Mucosa of descending colon (tissue), 3 donors: ENCODE measurements at places on chromosomes 16 and 17.
A peak's percentile ranks its signal among the peaks of the same experiment; 100 is the strongest.

GRCh38 chr17:72751746-72752145 lies 340.7 kb downstream of the SLC39A11 start:
- DNase-seq, result no peak

DNA sequence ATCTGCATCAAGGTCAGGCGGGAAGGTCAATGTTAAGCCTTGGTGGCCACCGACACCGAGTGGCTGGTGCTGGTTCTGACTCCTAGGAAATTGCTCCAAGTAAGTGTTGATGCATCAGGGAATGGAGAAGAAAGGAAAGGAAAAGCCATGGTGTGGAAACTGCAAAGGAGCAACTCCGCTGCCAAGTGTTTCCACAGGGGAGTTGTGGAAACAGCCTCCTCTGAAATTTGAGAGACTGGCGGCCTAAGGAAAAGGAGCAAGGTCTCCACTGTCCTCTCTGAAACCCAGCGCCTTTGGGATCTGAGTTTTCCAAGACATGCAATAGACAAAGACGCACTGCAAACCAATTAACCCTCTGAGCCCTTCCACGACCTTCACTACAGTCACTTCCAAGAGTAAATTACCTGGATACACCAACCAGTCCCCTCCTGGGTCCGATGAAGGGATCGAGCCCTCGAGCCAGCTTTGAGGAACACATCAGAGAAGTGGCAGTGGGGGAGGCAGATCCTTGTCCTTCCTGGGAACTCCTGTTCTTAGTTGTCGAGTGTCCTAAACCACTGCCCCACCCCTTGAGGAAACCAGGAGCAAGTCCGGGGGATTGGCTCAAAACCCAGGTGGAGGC lies 51.1 kb downstream of the SRL start:
- DNase-seq, result no peak

GRCh38 chr16:85017151-85017550 lies 5.8 kb upstream of the ZDHHC7 start:
- no peak for DNase-seq

- DNase-seq, result peak; percentile 22
These were observed 47.7 kb downstream of the CMIP start for GRCh38 chr16:81492311-81492761.

DNA sequence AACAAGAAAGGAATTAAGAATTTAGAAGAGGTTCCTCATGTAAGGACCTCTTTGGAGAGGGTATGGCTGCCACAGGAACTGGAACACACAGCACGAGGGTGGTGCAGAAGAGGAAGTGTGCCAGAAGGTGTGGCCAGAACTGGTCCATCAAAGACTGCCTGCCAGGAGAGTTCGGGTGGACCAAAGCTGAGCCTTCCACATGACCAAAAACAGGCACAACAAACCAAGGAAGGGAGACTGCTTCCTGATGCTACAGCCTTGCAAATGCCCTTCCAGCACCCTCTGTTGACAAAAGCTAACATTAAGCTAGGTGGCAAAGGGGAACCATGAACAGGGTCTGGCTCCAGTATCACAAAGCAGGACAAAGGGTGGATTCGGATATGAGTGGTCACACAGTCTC lies 125.8 kb upstream of the TMEM97 start:
- no peak for DNase-seq

DNA sequence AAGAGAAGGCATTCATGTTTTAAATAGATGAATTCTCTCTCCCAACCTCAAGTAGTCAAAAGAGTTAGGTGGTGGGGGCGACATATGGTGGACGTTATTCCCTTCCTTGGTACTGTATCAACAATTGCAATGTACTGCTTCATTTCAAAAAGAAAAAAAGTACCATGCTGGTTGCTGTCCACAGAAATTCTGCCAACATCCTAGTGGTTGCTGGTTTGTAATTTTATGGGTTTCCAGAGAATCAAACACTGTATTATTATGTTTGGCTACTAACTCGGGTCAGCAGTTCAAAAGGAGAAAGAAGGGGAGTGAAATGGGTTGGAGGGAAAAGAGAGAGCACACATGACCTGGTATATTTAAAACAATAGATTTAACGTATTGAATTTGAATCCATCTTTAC lies 61.1 kb upstream of the KCNJ16 start:
- no peak for DNase-seq

DNA sequence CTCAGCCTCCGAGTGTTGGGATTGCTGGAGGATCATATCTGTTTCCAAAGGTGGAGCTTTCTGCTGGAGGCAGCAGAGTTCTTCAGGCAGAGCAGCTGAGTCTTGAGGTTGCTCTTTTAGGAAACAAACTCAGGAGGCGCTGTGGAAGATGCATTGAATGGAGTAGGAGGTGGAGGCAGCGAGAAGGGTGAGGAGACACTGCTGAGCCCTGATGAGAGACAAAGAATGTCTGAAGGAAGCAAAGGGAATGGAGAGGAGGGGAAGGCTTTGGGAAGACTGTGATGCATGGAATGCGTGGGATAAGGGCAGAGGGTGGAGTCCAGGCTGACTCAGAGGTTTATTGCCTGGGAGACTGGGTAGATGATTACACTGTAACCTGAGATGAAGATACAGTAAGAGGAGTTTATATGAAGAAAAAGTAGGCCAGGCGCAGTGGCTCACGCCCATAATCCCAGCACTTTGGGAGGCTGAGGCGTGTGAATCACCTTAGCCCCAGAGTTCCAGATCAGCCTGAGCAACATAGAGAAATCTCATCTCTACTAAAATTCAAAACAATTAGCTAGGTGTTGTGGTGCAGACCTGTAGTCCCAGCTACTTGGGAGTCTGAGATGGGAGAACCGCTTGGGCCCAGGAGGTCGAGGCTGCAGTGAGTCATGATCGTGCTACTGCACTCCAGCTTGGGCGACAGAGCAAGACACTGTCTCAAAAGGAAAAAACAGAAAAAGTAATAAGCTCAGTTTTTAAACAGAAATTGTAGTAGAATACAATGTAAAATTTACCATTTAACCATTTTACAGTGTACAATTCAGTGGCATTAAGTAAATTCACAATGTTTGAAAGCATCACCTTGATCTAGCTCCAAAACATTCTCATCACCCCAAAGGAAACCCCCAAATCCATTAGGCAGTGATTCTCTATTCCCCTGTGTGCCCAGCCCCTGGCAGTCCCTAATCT lies 17.8 kb upstream of the TMEM219 start:
- peak; percentile 81 for DNase-seq

DNA sequence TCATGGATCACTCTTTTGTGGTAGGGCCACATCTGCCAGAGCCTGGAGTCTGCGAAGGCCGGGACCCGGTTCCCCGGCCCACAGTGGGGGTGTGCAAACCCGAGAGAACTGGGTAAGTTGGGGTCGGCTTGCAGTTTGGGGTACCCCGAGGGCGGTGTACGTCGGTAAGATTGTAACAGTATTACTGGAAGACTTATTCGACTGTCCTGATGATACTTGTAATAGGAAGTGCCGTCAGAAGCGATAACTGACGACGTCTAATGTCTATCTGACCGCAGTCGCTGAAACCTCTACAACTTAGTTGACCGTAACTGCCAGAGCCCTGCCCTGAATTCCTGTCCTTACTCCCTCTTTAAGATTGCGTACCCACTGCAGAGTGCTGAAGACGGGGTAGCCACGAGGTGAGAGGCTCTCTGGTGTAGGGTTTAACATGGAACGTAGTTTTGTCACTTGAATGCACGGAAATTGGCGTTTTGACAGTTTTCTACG lies 24.0 kb downstream of the TRPV2 start:
- peak; percentile 47 for DNase-seq

DNA sequence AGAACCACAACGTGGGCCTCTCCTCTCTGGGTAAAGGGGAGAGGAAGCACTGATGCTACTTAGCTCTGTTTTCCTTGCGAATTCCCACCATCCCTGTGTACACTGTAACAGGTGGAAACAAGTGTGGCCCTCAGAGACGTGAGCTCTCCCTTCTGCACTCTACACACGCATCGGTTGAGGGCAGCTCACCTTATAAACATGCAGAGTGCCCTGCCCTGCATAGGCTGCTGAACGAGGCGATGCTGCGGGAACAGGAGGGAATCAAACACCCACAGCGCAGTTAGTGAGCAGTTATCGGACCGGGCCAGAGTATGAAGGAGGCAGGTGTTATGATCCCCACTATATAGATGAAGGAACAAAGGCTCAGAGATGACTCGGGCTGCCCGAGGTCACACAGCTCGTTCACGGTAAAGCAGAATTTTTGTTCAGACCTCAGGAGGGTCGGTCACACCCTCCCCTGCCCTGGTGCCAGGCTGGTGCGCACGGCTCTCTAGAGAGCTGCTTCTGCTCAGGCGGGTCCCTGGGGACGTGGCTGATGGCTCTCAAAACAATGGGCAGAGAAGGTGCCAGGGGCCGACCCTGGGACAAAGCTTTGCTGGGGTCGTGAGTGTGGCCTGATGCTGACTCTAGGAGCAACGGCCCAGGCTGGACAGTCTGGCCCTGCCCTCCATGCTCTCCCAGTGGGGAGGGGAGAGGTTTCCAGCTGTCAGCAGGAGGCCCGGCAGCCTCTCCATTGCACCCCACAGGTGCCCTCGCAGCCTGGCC lies 68.5 kb downstream of the RPH3AL start:
- no peak for DNase-seq

GRCh38 chr16:24876231-24876630 lies 30.5 kb downstream of the SLC5A11 start:
- peak; percentile 52 for DNase-seq

DNA sequence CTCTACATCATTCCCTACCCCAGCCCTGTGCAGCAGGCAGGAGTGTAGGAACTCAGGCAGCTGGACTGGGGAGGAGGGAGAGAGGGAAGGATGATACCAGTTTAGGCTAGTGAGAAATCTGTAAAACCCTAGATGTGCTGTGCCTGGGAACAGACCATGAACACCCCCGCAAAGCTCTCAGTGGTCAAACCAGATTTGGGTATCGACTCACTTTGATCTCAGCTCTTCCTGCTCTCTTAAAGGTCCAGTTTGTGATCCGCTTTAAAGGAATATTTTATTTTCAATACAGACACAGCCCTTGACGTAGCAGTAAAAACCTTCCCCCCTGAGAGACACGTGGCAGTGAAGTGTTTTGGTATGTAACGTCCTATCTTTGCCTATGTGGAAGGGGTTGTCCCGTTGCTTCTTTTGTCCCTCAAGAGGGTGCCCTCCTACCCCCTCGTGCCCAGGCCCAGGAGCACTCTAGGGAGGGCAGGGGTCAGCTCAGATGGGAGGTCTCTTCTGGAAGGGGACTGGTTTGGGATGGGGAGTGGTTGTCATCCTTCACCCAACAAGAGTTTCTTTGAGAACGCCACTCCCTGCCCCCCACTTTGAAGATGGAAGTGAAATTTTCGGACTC lies 19.3 kb upstream of the TBX2 start:
- no peak for DNase-seq

- DNase-seq, result peak; percentile 71
These were observed 12.3 kb downstream of the CES4A start for GRCh38 chr16:67000384-67001351.

- DNase-seq, result no peak
These were observed 74.9 kb upstream of the ZFHX3 start for GRCh38 chr16:73122604-73123391.

- DNase-seq, result no peak
These were observed 2.4 kb upstream of the NFATC3 start for GRCh38 chr16:68082629-68083238.

- peak; percentile 52 for DNase-seq
These were observed 3.2 kb downstream of the ADORA2B start for GRCh38 chr17:15947976-15948752.

DNA sequence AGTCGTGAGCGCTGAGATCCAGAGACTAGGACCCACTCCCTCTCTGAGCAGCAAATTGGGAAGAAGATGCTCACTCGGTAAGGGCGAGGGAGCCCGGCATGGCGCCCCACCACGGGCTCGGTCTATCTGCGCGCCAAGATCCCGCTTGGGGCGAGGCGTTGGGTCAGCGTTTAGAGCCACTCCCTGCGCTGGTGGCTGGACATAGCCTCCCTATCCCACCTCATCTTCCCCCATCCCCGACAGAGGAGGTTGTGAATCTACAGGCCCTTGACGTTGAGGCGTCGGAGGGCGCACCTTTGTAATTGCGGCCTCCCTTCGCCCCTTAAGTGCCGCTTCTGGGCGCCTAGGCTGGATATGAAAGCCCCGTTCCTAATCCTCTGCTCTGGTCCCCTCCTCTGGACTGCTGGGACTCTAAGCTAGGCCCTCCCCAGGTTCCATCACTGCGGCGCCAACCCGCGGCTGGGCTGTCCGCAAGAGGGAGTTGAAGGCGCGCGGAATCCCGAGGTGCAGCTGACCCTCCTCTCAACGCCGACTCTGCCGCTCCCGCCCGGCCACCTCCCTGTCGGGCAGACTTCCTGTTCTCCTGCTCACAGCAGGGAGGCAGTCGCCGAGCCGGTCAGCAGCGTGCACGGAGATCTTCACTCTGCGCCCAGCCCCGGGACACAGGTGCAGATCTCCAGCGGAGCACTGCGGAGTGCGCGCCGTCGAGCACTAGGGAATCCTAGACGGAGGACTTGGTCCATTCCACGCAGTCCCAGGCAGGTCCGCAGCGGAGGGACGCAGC lies 16.1 kb upstream of the HOXB9 start:
- peak; percentile 77 for DNase-seq

DNA sequence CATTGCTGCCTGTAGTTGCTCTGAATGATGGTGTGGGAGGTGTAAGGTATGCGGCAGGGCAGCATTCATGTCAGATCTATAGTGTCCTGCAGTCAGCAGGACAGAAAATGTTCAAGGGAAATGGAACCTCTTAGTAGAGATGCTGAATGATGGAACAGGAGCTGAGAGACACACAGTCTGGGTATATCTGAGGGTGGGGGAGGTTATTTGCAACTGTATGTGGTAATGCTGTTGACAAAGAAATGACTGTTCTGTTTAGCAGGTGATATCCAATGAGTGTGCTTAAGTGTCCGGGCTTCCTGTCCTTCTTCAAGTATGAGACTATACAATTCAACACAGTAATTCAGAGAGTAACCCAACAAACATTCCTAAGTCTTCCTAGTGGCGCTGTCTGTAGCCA lies 46.6 kb downstream of the STH start:
- DNase-seq, result no peak

- no peak for DNase-seq
These were observed 6.8 kb downstream of the TBKBP1 start for GRCh38 chr17:47700471-47701449.

DNA sequence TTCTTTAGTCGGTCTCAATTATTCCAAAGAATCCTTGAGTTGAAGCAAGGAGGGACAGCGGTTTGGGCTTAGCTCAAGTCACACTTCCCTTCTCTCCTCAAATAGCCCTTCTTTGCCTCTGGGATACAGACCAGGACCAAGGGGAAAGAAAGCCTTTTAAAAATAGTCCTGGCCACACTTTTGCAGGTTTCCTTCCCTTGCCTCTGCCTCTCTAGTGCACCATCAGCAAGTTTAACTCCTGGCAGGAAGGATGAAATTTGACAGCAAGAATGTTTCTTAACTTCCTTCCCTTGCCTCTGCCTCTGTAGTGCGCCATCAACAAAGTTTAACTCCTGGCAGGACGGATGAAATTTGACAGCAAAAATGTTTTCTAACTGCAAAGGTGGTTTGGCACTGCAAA lies 7.2 kb upstream of the G6PC1 start:
- DNase-seq, result no peak

GRCh38 chr17:77371117-77371887 lies 230.5 kb downstream of the SEC14L1 start:
- DNase-seq, result peak; percentile 50

DNA sequence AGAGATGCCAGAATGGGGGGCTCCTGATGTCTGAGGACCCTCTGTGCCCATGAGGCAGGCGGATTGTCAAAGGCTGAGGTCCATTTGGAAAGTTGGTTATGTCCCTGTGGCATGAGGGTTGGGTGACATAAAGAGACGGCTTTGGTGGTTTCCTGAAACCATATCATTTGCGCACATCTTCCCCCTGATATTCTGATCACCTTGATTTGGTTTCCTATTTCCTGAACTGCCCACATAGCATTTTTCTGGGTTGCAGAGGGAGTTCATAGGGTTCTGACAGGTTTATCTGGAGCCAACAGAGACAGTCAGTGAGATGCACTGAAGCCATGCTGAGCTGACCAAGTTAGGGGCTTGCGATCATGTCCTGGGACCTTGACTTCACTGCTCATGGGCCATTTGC lies 15.7 kb upstream of the RNF222 start:
- no peak for DNase-seq
